ENCODE measurements at places on chromosomes 3 and 15.

GRCh38 chr15:45048794-45049631, 26.0 kb downstream of the SORD start:
- peak; percentile 24 for DNase-seq

- no peak for DNase-seq
Measured at GRCh38 chr15:79475306-79475705, 43.2 kb downstream of the MINAR1 start.

- peak; percentile 86 for DNase-seq
Measured at GRCh38 chr3:105368566-105369499, 2.1 kb downstream of the ALCAM start.

- DNase-seq, result no peak
Measured at GRCh38 chr3:46381625-46382024, 10.9 kb downstream of the CCR5 start.

- DNase-seq, result no peak
Measured at GRCh38 chr15:59283717-59284391, 77.2 kb downstream of the LDHAL6B start.

- DNase-seq, result no peak
Measured at GRCh38 chr15:89409184-89410038, 74.8 kb upstream of the POLG start.

DNA sequence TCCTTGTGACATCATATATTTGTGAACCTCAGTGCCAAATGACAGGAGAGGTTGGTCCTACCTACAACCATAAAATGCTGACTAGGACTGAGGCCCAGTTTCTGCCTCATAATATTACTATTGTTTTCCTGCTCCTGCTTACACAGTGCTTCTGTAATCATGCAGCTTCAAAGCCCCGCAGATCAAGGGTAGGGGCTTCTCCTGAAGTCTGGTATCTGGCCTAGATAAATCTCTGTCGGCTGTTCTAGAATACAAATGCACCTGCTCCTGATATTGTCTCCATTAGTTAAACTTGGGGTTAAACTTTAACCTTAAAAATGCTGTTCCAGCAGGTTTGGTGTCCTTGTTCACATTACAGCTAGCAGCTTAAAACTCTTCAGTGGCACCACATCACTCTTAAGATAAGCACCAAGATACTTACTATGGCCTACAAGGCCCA, 552.4 kb downstream of the TUSC7 start:
- DNase-seq, result no peak

DNA sequence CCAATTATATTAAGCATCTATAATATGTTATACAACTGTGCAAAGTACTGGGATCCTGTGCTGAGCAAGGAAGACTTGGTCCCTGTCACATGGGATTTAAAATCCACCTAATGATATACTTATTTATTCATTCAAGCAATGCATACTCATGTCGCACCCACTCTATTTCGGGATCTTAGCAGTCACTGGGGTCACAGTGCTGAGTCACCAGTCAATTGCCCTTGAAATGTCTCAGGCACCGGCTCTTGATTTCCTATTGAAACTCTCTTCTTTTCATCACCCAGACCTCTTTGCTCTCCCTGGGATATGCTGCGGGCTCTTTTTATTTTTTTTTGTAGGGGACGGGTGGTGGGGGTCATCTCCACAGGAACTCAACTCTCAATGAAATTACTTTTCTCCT, 194.5 kb upstream of the GAP43 start:
- no peak for DNase-seq

GRCh38 chr3:157354722-157355121, 81.9 kb upstream of the PTX3 start:
- no peak for DNase-seq

DNA sequence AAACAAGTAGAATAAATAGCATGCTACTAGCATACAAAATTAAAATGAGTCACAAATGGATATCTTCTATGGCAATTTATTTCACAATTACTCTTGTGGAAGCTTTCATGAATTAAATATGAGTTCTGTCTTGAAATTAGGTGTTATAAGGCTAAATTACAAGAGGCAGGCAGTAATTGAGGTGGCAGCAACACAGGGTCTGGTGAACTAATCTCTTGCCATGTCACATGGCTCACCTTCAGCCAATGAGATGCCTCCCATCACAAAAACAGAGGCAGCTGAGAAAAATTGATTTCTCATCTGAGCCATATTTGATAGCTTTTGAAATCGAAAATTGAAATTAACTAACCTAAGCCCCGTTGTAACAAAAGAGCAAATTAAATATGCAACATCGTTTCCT, 268.8 kb downstream of the NR2F2 start:
- no peak for DNase-seq

GRCh38 chr3:114333180-114333922, 39.5 kb downstream of the TIGIT start:
- no peak for DNase-seq

- DNase-seq, result peak; percentile 15
Measured at GRCh38 chr15:45641374-45641781, 6.5 kb downstream of the SQOR start.
